ENCODE measurements at places on chromosomes 5 and 9.

GRCh38 chr9:739362-739761 is 102.1 kb upstream of the DMRT1 start:
- no peak for DNase-seq

DNA sequence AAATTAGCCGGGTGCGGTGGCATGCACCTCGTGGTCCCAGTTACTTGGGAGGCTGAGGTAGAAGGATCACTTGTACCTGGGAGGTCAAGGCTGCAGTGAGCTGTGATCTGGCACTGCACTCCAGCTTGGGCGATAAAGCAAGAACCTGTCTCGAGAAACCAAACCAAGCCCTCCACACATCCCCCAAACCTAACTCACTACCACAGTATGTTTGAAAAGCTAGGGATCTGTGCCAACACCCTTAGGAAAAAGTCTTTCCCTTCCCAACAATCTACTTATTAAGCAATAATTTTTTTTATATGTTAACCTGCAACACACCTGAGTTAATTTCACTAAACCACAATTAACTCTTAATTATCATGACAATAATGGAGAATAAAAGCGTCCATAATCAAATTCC is 2.2 kb downstream of the UBTD2 start:
- DNase-seq, result no peak

DNA sequence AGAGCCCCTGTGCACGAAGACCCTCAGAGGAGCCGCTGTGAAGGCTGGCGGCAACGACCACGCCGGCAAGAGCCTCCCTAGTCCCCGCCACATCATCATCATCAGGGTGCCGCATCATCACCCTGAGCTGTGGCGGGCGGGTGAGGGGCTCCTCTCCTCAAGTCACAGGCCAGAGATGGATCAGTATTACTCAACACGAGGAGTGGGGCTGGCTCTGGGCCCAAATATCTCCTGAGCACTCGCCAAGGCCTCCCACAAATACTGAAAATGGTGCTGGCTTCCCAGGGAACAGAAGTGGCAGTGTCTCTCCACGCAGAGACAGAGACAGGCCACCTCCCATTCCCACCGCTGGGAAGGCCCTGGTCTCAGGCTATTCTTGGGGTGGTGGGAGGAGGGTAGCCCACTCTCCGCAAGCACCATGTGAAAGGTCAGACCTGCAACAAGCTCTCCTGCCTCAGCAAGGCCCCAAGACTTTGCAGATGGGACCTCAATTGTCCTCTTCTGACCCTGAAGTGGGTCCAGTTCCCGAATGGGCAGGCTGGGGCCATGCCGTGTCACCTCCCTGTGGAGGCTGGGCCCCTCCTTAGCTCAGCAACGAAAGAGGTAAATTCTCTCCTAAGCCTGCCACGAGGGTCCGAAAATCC is 39.3 kb upstream of the ZNF354A start:
- DNase-seq, result no peak

DNA sequence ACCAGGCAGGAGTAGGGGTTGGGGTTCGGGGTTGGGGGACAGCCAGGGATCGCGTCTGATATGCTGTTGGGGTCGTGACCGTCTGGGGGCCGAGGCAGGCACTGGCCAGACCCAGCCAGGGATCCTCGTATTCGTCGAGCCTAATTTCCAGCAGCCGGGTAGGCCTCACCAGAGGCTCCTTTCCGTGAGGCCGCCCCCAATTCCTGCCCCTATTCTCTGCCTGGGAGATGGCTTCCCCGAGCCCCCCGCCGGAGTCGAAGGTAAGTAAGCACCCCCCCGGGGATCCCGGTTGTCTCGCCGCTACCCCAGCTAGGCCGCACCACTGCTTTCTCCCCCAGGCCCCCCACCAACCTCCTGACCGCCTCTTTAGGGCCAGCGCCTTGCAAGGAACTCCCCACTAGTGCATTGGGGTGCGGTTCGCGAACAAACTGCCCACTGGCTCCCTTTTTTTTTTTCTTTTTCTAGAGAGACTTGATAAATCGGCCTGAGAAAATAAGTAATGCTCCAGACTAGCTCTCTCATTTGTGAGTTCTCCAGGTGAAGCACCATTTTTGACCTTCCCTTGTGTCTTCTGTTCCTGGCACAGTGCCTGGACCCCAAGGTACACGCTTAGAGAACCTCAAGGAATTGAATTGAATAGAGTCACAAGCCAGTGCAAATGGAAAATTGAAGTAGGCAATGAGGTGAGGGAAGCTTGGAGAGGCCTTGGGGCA is 435 bp downstream of the ZNF189 start:
- DNase-seq, result no peak

GRCh38 chr9:463455-464171 is 248.9 kb downstream of the DOCK8 start:
- DNase-seq, result no peak

DNA sequence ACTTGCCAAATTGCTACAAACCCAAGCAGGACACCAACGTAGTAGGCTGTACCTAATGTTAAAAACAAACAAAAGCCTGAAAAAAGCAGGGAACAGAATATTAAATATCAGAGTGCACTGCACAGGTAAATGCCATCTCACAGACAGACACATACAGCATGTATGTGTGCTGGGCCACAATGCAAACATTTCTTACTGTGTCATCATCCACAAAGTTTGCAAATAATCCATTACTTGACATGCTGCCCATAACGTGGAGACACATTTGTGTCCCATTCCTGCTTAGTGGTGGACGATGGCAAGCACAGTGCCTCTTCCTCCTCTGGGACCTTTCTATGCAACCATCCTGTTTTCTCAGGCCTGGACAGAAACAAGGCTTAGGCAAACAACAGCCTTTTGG is 44.7 kb downstream of the GOLM1 start:
- no peak for DNase-seq
